ENCODE measurements at places on chromosomes 11 and 22.

- no peak for DNase-seq
These were observed 5.8 kb downstream of the ISX start for GRCh38 chr22:35071784-35072183.

- DNase-seq: no peak
These were observed 30.2 kb upstream of the CRYBB3 start for GRCh38 chr22:25169278-25170031.

DNA sequence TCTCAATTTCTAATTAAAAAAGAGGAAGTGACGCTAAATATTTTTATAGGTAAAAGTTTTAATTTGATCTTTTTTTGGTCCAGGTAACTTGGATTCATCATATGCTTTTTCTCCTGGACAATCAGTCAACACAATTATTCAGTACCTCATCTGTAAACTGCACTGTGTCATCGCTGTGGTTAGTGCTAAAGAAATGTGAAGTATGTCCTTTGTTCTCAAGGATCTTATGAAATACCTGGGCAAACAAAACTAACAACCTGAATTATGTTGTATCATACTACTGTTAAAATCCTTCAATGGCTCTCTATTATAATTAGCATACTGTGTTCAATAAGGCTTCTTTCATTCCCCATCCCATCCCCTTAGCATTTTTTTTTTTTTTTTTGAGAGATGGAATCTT is 19.9 kb upstream of the SCN3B start:
- no peak for DNase-seq

DNA sequence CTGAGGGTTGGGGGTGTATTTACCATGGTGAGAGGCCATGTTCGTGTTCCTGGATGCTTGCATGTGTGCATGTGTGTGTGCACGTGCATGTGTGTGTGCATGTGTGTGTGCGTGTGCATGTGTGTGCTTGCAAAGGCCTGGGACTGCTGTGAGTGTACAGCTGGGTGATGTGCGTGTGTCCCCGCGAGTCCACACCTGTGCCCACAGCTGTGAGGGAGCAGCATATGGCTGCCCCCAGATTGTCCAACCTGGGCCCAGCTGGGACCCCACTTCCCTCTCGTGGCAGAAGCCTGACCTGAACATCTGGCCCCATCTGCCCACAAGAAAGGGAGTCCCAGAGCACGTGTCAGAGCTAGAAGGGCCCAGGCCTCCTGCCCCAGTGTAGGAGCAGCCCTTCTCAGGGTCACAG is 8.4 kb upstream of the CD248 start:
- no peak for DNase-seq

DNA sequence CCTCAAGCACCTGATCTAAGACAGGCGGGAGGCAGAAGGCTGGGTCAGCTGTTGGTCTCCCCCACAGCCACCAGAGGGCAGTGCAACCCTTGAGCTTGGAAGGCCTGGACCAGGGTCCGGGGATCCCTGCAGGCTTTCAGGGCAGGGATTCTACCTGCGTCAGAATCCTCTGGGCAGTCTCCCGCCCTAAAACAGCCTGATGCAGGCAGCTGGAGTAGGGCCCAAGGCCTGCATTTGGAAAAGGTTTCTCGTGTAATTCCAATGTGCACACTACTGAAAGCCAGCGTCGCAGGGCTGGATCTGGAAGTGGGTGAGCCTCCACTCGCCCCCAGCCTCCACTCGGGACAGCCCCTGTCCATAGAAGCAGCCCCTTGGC is 31.8 kb downstream of the BID start:
- DNase-seq: peak; percentile 75

GRCh38 chr11:12845739-12846358 is 163.3 kb upstream of the RASSF10 start:
- DNase-seq: no peak

GRCh38 chr11:133934599-133935550 is 21.9 kb downstream of the IGSF9B start:
- no peak for DNase-seq

- DNase-seq: peak; percentile 64
These were observed 563 bp downstream of the BID start for GRCh38 chr22:17773606-17774205.

DNA sequence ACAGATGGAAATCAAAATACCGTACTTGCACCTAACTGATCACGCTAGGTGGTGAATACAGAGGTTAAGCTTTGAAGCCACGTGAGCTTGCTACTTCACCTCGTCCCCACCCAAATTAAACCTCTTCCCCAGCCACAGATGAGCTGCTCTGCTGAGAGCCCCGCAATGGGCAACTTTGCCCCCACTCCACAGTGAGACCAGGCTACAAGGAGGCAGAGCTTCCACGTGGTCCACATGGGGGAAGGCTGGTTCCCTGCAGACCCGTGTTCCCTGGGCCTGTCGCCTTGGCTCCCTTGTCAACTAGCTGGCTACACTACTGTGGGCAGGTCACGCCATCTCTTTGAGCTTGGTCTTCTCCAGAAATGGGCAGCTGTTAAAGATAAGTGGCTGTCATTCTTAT is 10.9 kb downstream of the CD5 start:
- DNase-seq: no peak

GRCh38 chr11:56841210-56841810 is 92.8 kb upstream of the OR9G4 start:
- DNase-seq: peak; percentile 18

- DNase-seq: no peak
These were observed 3.0 kb downstream of the DKK3 start for GRCh38 chr11:12005476-12005875.

DNA sequence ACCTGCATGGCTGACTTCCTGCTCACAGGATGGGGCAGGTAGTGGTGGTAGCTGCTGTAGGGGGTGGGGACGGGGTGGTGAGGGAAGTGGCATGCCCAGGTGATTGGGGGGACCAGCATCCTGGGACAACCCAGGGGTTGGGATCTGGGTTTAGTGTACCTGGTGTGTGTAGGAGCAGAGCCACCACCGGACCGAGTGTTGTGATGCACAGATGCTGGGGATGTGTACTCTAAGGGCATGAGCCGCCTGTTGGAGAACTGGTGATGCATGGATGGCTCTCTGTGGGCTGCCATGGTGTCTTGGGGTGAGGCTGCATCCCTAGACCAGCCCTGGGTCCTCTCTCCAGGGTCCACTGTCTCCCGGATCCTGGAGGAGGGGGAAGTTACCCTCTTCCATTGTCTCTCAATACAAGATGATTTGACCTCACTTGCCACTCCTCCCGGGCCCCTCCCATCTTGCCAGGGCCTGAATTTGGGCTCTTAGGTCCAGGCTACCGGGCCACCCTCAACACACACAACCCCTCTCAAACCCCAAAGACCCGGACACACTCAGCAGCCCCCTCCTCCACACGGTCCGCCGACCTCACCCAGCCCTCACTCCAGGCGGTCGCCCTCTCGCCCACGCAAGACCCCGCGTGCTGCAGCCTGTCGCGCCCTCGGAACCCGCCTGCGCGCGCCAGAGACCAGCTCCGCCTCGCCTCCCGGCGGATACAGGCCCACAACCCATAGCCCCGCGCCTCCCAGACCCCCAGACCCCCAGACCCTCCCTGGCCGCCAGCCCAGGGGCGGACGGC is 619 bp downstream of the LRRC75B start:
- no peak for DNase-seq

DNA sequence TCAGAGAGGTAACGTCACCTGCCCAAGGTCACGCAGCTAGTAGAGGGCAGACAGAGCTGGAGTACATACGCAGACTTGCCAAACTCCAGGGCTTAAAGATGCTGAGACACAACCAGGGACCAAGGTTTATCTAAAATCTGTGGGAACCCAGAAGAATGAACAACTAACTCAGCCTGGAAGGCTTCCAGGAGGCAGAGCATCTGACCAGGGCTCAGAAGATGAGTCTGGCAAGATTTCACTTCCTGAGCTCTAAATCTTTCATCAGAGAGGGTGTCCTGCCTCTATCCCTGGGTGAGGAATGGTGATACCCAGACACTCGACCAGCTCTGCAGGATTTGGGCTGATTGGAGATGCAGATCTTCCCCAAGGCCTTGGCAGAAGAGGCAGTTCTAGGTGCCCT is 9.1 kb downstream of the GAL3ST1 start:
- DNase-seq: no peak

DNA sequence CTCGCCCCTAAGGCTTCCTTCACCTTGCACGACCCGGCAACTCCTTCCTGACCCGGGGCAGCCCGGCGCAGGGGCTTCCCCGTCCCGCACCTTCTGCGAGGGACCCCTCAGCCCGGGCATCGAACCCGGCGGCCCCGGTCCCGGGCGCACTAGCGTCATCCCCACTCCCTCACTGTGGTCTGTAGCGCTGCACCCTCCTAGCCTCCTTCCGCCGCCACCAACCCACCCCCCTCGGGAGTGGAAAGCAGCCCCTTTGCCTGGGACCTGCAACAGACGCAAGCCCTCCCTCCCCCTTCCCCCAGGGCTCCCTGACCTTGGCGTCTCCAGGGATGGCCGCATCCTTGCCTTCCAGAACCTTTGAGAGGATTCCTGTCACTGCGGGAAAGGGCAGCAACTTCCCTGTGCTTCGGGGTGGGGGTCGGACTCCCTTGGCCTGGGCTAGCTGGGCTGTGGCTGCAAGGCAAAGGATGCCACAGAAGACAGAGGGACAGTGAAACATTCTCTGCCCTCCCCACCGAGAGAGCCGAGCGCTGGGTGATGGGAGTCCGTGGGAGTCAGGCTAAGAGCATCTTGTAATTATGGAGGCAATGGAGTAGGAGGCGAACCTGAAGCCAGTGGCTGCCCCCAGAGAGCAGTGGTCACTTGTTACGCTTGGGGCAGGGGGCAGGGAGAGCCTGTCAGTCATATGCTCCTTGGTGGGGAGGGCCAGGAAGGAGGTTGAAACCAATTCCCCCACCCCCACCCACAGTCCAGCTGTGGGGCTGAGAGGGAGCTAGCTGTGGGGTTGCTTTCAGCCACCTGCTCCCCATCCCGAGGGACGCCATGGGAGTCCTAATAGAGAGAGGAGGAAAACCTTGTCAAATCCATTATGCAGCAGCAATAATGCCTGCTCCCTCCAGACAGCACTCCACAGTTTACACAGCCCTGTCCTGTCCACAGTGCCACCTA is 920 bp downstream of the TMEM132A start:
- no peak for DNase-seq

All from activated CD4-positive, alpha-beta T cell treated with anti-CD3 and anti-CD28 coated beads, Interleukin-2, amount 50 U/mL, for 48 hours (primary cell).